NCI-H187 (cell line): ENCODE measurements at places on chromosomes 3 and 15.

- DNase-seq: no peak
These were observed 84.7 kb upstream of the THBS1 start for GRCh38 chr15:39495871-39496840.

DNA sequence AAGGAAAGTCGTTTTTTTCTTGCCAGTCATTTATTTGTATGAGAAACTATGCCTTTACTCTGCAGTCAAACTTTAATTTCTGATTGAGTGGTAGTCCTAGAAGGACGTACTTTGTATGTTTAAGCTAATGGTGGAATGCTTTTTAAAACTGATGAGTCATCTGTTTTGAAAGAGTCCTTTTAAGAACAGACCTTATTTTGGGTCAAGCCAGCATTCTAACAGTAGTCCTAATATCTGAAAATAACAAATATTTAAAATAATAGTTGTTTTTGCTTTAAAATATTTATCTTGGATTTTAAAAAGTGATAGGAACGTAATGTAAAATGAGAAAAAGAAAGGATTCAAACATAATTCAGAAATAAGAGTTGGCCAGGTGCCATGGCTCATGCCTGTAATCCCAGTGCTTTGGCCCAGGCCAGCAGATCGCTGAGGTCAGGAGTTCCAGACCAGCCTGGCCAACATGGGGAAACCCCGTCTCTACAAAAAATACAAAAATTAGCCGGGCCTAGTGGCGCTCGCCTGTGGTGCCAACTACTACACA lies 1.3 kb upstream of the LRRC58 start:
- no peak for DNase-seq

DNA sequence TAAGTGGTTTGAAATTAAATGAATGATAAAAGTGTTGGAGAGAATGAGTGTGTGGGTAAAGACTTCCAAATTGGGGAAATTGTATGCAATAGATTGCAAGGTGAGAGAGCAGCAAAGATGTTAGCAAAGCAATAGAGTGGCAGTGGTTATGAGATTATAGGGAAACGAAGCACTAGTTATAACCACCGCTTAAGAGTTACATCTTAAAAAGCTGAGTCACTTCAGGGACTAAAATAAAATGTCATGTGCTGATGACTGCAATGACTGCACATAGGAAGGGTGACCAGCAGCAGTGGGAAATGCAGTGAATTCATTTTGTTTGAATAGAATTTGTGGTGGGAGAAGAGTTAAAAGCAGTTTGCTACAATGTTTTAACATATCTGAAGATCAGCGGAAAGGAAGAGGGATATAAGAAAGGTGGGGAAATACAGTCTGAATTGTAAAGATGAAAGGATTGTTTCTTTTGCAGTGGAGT lies 127.3 kb downstream of the RAP2B start:
- no peak for DNase-seq

GRCh38 chr15:55778932-55779331 lies 36.0 kb upstream of the PRTG start:
- DNase-seq: no peak

- peak; percentile 5 for DNase-seq
These were observed 808 bp downstream of the ARRDC4 start for GRCh38 chr15:97961067-97961954.

- no peak for DNase-seq
These were observed 200.3 kb upstream of the PFN2 start for GRCh38 chr3:150170852-150171520.

GRCh38 chr3:85360742-85361387 lies 402.1 kb downstream of the CADM2 start:
- no peak for DNase-seq

DNA sequence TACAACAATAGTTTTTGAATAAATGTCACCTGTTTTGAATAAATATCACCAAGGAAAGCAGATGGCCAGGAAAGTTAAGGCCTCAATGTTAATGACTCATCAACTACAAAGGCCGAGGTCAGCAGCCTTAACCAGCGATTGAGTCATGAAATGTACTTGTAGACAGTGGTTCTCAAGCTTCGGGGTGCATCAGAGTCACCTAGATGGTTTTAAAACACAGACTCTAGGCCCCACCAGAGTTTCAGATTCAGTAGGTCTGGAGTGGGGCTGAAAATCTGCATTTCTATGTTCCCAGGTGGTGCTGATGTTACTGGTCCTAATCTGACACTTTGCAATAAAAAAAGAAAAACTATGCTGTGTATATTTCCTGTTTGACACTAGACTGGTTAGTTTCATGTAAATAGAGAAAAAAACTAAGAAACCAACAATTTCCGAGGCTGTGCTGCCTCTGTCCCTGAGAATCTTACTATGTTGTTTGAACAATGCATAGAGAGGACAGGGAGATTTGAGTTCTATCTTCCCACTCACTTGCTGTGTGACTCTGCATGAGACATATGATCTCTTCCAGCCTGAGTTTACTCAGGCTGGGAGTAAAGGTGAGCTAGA lies 9.8 kb downstream of the RAB27A start:
- no peak for DNase-seq

DNA sequence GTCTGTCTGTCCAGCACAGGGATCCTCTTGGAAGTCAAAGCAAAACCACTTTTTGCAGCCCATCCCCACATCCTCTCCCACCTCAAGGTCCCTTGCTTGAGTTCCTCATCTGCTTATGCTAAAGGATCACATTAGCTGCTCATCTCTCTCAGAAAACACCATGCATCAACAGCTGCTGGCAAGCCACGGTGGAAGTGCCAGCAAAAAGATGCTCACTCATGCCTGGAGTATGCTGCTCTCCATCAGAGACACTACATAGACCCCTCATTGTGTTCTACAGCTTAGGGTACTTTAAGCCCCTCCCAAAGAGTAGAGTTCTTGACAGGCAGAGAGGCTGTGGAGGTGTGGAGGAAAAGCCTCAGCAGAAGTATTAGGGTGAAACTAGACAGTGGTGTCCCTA lies 94.6 kb upstream of the COL8A1 start:
- DNase-seq: no peak

GRCh38 chr3:171871392-171872274 lies 28.5 kb downstream of the TMEM212 start:
- DNase-seq: no peak

GRCh38 chr3:195007151-195007550 lies 263.8 kb downstream of the XXYLT1 start:
- DNase-seq: no peak

- DNase-seq: no peak
These were observed 532.4 kb upstream of the GBE1 start for GRCh38 chr3:82293867-82294266.

DNA sequence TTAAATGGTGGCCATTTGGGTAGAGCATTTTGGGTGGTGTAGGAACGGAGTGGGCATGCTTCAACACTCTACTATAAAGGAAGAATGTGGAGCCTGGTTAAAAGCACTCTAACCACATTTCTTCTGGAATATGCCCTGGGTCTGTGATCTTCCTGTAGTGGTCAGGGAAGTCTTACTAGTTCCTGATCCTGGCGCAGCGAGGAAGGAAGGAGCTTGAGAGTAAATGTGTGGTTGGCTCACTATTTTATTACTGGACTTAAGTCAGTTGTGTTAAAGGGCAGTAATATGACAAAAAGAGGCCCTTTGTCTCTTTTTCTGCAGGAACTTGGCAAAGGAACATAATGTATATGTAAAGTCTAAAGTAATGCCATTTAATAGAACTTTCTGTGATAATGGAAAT lies 197.6 kb upstream of the ZPLD1 start:
- no peak for DNase-seq

- no peak for DNase-seq
These were observed 210.3 kb downstream of the OPA1 start for GRCh38 chr3:193803288-193803687.

GRCh38 chr15:26631894-26632293 lies 141.0 kb downstream of the GABRB3 start:
- DNase-seq: no peak

DNA sequence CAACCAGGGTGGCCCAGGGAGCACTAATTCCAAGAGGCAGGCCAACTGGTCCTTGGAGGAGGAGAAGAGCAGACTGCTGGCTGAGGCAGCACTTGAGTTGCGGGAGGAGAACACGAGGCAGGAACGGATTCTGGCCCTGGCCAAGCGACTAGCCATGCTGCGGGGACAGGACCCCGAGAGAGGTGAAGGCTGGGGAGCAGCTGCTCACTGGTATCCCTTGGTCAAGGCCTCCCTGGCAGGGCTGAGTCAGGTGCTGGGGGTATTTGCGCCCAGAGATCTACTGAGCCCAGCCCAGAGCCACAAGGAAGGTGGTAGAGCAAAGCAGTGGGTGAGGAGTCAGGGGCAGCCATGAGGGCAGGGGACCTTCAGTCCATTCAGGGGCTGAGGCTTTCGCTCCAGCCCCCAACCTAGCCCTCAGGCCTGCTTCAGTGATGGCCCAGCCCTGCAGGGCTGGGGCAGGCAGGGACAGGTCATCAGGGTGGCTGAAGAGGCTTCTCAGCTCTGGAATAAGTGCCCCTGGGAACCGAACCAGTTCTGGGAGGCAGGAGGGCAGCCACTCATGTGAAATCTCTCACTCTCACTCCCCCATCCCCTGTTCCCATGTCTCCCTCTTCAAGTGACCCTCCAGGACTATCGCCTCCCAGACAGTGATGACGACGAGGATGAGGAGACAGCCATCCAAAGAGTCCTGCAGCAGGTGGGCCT lies 5.6 kb upstream of the DNAJC17 start:
- DNase-seq: no peak

- no peak for DNase-seq
These were observed 189.7 kb upstream of the CBLB start for GRCh38 chr3:106058475-106058874.

DNA sequence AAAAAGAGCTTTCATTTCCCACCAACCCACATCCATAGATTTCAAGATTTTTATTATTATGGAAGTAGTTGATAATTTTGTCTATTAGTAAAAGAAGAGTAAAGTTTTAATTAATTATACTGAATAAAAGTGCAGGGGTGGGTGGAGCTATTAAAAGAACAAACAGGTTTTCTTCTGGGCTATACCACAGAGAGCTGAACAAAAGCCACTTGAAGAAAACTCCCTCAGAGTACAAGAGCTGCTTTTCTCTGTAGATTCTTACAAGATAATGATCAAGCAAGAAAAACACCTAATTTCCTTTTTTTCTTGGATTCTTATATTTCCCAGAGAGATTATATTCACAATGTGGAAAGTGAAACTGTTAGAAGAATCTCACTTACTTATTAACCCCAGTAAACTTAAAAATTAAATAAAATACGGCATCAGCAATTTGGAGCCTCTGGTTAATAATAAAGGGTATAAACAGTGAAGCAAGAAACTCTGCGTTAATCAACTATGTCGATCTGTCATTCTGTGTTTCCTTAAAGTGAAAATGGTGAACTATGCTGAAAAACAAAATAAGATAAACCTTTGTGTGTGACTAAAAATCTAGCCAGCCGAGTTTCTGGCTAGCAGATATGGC lies 84.9 kb downstream of the THBS1 start:
- DNase-seq: no peak
